ENCODE measurements at places on chromosomes 7 and 10. TPM values are rescaled to one million over a fixed set of nuclear protein-coding genes. Genes with fewer than 3 reads are reported as not detected.

- no peaks in the 10 kb centered on the region for H3K36me3 ChIP-seq
- no peak for DNase-seq
- H3K27ac ChIP-seq, result no peak overlapping the region
- no peaks in the 10 kb centered on the region for H3K27me3 ChIP-seq
- H3K4me3 ChIP-seq, result no peak overlapping the region
- peaks cover 27% of the 10 kb centered on the region for H3K4me1 ChIP-seq
Measured at GRCh38 chr7:99129001-99129400, 14.9 kb downstream of the SMURF1 start.

DNA sequence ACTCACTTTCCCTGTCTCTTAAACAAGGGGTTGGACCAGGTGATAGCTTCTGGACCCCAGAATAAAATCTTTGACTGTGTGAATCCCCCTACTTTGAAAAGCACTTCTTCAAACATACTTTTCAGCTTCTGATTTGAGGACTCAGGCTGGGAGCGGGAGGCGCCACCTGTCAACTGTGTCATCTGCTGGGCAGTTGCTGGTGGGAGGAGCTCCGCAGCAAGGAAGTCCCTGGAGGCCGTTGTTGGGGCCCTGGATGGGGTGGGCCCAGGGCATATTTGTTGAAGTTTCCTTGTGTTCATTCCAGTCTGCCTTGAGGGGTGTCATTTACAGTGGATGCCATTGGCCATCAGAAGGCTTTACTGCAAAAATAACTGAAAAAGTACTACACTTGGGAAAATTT lies 197.7 kb downstream of the CCDC3 start:
- DNase-seq, result no peak
- no peaks in the 10 kb centered on the region for H3K36me3 ChIP-seq
- no peak overlapping the region for H3K27ac ChIP-seq
- no peak overlapping the region for H3K4me3 ChIP-seq
- H3K4me1 ChIP-seq, result peaks cover 12% of the 10 kb centered on the region

GRCh38 chr7:42167631-42168236 lies 69.3 kb downstream of the GLI3 start:
- H3K36me3 ChIP-seq, result peaks cover 6% of the 10 kb centered on the region
- no peaks in the 10 kb centered on the region for H3K27me3 ChIP-seq
- no peak for DNase-seq
- H3K4me1 ChIP-seq, result peaks cover 34% of the 10 kb centered on the region

GRCh38 chr7:47231032-47231431 lies 350.9 kb downstream of the TNS3 start:
- H3K27me3 ChIP-seq, result no peaks in the 10 kb centered on the region
- H3K27ac ChIP-seq, result no peak overlapping the region
- peaks cover 2% of the 10 kb centered on the region for H3K4me1 ChIP-seq

- DNase-seq, result no peak
- peaks cover 23% of the 10 kb centered on the region for H3K4me1 ChIP-seq
- no peak overlapping the region for H3K4me3 ChIP-seq
- no peak overlapping the region for H3K27ac ChIP-seq
Measured at GRCh38 chr7:100208911-100209408, 10.8 kb upstream of the PVRIG start.

GRCh38 chr7:119270045-119270464 lies 1002.9 kb upstream of the KCND2 start:
- peaks cover 3% of the 10 kb centered on the region for H3K4me1 ChIP-seq
- H3K27ac ChIP-seq, result no peak overlapping the region
- H3K4me3 ChIP-seq, result no peak overlapping the region
- peak; percentile 45 for DNase-seq
- peaks cover 3% of the 10 kb centered on the region for H3K27me3 ChIP-seq

DNA sequence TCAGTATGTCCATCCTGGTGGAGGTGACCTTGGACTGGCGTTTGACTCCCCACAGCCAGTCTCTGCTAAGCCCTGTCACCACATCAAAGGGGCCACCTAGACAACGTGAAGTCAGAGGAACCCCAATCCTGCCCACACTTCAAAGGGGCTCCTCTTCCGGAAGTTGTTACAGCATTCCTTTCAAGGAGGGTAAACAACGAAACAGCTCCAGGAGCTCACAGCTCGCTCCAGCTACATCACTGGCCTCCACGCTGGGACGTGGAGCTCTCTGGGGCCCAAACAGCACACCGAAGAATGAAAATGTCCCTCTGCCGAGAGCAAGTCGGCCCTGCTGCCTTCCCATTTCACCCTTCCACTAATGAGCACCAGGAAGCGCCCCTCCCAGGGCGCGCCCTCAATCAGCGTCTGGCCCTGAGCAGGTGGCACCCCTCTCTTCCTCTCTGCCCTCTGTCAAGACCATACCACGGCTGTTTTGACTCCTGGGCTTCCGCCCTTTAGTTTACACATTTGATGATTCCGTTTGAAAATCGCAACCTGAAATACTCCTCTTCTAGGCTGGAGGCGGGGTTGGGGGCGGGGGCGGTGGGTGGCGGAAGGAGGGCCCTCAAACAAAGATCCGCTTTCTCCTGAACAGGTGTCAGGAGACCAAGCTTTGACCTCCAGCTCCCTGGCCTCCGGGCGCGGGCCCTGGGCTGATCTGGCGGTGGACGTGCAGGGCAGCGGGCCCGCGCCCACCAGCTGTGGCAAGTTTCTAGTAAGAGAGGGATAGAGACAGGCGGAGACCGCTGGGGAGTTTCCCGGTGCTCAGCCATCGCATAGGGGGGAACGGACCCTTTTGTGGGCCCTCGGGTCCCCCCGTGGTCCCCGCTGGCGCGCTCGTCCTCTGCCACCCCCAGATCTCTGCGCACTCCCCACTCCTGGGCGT lies 53.1 kb upstream of the KDM7A start:
- peaks cover 47% of the 10 kb centered on the region for H3K27me3 ChIP-seq
- H3K36me3 ChIP-seq, result no peaks in the 10 kb centered on the region
- H3K4me1 ChIP-seq, result peaks cover 17% of the 10 kb centered on the region
- no peak overlapping the region for H3K27ac ChIP-seq
- no peak for DNase-seq

DNA sequence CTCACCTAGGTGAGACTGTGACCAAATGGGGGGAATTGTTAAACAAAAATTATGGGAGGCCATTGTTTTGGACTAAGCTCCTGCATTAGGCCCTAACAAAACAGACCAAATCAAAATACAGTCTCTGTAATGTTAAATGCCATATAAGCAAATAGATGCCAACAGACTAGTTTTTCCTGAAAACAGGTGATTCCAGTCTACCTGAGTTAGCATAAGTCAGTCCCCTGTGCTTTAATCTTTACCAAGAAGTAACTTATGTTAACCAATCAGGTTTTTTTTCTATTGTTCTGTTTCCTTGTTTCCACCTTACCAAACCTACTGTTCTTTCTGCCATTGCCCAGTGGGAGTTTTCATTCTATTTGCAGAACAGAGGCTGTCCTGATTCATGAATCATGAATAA lies 48.0 kb downstream of the PDZD8 start:
- no peak for DNase-seq
- H3K36me3 ChIP-seq, result peaks cover 13% of the 10 kb centered on the region

GRCh38 chr10:12422189-12422588 lies 72.8 kb downstream of the CAMK1D start:
- H3K36me3 ChIP-seq, result no peaks in the 10 kb centered on the region
- no peak overlapping the region for H3K27ac ChIP-seq
- no peaks in the 10 kb centered on the region for H3K27me3 ChIP-seq
- no peak overlapping the region for H3K4me3 ChIP-seq
- DNase-seq, result no peak

LEP gene
- not detected for total RNA-seq

MEIG1 gene
- 0.77 TPM for total RNA-seq

GRCh38 chr7:11035661-11036060 lies 62.0 kb downstream of the PHF14 start:
- H3K27ac ChIP-seq, result no peak overlapping the region
- peaks cover 2% of the 10 kb centered on the region for H3K4me1 ChIP-seq
- H3K27me3 ChIP-seq, result no peaks in the 10 kb centered on the region
- no peak overlapping the region for H3K4me3 ChIP-seq
- DNase-seq, result no peak
- H3K36me3 ChIP-seq, result peaks cover 20% of the 10 kb centered on the region

TAS2R41 gene
- not detected for total RNA-seq
